Activated T-cell treated with anti-CD3 and anti-CD28 coated beads, Interleukin-2, amount 50 U/mL, for 4 hours (primary cell): ENCODE measurements at places on chromosomes 7 and 10. TPM values are rescaled to one million over a fixed set of nuclear protein-coding genes. Genes with fewer than 3 reads are reported as not detected.

Gene SPDYE11
- total RNA-seq, result not detected

Gene PTCD1
- 11.9 TPM for total RNA-seq

Gene OPN4
- not detected for total RNA-seq

Gene DIP2C
- 0.26 TPM for total RNA-seq

- no peak for DNase-seq
Observed at GRCh38 chr10:78194050-78194449, 160.4 kb downstream of the RPS24 start.
